ENCODE measurements at places on chromosomes 7 and 10.

GRCh38 chr7:73647725-73648592, 19.7 kb upstream of the VPS37D start:
- DNase-seq: no peak

- DNase-seq: no peak
Observed at GRCh38 chr7:145156834-145157233, 321.0 kb upstream of the TPK1 start.

GRCh38 chr10:70054902-70055301, 2.3 kb downstream of the MACROH2A2 start:
- no peak for DNase-seq

DNA sequence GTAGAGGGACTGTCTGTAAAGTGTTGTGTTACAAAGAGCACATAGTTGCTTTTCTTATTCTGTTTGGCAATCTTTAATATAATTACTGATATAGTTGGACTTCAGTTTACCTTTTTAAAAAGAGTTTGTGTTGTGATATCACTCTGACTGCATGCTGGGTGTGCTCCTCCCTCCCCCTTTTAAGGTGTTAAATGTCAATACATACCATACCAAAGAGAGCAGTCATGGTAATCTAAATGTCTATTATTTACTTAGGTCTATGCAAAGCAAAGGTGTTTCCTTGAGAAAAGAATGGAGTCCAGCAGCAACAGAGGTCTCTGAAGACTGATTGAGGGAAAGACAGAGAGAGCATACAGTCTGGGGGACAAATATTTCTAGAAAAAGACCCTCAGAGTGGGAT, 275.1 kb upstream of the NRP1 start:
- no peak for DNase-seq

DNA sequence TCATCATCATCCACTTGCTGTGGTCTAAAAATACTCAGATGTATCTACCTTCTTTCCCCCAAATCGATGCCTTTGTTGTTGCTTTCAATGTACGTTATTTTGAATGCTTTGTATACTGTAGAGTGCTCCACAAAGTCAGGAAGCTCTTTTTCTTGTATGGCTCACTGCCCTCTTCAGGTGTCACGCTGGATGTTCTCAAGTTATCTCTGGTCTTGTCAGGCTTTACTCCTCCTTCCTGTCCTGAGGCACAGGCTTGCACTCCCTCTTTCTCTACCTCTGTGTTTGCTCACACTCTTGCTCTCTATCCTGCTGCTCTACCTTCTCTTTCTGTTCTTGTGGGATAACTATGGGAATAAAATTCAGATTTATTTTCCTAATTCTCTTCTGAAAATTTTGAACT, 381.3 kb downstream of the NRG3 start:
- no peak for DNase-seq

GRCh38 chr10:8235253-8236027, 181.0 kb downstream of the GATA3 start:
- DNase-seq: no peak

DNA sequence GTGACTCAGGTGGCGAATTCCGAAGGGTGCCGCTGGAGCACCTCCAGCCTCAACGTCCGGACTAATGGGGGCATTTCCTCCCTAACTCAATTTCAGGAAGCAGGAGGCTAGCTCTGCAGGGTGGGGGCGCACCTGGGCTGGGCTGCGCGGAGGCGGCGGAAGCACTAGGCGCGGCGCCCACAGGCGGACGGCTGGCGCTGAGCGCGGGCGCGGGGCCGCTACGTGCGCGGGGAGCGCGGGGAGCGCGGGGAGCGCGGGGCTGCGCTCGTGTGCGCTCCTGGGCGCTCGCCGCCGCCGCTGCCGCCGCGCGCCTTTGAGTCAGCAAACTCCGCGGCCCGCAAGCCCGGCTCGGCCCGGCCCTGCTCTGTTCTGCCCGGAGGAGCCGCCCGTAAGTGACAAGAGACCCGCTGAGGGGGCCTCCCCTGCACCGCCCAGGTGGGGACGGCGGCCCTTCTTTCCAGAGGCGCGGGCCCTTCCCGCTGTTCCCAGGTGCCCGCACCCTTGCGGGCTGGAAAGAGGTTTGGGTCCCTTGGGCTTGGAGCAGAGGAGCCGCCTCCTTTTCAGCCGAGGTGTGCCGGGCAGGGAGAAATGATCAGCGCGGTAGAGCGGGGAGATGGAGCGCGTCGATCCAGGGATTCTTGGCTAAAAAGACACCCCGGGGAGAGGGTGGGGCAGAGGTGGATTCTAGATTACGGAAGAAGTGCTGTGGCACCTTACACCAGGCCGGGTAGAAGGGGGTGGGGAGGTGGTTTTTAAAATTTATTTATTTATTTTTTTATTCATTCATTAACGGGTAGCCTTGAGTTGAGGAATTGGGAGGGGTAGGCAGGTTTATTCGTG, at the start of gene SNX10:
SNX10 (plus strand) TSS at position 164 of the 840 bp plus-strand sequence. CDS start 54,581 bp downstream, outside the sequence.
- DNase-seq: no peak

DNA sequence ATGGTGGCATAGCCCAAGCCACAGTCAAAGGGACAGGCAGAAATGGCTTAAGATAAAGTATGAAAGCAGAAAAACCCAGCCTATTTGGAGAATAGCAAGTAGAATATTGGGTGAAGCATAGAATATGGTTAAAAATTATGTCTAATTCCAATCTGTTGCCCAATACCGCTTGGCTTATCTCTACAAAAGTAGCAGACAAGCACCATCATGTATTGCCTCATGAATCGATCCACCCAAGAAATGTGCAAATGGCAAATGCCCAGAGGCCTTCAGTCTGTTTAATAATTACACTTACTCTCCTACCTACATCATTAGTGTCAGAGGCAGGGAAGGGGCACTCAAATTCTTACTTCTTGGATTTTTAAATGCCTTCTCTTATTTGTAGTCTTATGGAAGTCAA, 130.9 kb upstream of the ADAM12 start:
- DNase-seq: no peak

DNA sequence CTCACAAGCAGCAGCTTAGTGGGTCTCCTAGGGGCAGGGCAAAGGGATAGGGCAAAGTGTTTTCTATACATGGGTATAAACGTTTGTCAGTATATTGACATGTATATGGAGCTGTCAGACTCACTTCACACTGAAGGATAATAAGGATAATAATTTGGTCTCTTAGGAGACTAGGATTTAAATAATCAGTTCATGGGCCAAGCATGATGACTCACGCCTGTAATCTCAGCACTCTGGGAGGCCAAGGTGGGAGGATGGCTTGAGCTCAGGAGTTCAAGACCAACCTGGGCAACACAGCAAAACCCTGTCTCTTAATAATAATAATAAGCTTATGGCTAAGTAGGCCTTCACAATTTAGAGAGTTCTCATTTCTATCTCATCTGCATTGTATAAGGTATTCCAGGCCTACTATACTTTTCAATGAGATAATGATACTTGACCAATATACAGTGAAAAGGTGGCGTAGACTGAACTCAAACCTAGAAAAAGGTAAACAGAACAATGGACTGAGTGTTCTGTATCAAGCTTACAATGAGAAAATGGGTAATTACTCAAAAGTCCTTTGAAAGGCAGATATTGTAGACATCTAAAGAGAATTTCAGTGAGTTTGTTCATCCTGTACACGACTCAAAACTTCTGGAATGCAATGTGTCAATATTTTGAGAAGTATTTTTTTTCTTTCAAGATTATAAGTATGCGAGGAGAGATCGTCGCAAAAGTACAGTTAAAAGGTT, 7.0 kb downstream of the GSAP start:
- no peak for DNase-seq

GRCh38 chr10:61973169-61973568, 71.7 kb downstream of the ARID5B start:
- DNase-seq: no peak

- no peak for DNase-seq
Observed at GRCh38 chr10:87580016-87580415, 75.3 kb downstream of the MINPP1 start.

GRCh38 chr10:93346108-93346507, 136.0 kb downstream of the MYOF start:
- no peak for DNase-seq

GRCh38 chr7:150755473-150756099, 18.4 kb downstream of the GIMAP5 start:
- no peak for DNase-seq

Data from ovary (tissue), 10 donors.